Ovary (tissue), 10 donors: ENCODE measurements at places on chromosomes 3 and 15.
A peak's percentile ranks its signal among the peaks of the same experiment; 100 is the strongest.

DNA sequence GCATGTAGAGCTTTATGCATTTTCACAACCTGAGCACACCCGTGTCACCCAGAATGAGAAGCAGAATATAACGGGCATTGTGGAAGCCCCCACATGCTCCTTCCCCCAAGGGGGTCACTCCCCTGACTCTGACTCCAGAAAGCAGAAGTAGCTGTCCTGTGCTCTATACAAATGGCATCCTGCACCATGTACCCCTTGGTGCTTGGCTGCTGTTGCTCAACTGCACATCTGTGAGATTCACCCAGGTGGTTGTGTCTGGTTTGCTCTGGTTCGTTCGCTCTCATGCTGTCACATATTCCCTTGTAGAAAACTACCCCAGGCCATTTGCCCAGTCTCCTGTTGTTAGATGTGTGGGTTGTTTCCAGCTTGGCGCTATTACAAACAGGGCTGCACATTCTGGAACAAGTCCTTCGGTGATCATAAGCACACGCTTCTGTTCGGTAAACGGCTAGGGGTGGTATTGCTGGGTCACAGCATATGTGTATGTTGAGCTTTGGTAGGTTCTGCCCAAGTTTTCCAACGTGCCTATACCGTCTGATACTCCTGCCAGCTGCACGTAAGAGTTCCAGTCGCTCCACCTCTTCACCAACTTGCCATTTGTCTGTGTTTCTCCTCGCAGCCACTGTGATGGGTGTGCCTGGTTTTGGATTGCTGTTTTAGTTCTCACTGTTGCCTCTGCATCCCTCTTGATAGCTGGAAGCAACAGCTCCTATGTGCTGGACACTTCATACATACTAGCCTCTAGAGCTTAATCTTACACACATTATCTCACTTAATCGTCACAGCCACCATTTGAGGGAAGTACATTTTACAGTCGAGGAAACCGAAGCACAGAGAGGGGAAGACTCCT lies 65.4 kb upstream of the SLC6A6 start:
- no peak for DNase-seq

DNA sequence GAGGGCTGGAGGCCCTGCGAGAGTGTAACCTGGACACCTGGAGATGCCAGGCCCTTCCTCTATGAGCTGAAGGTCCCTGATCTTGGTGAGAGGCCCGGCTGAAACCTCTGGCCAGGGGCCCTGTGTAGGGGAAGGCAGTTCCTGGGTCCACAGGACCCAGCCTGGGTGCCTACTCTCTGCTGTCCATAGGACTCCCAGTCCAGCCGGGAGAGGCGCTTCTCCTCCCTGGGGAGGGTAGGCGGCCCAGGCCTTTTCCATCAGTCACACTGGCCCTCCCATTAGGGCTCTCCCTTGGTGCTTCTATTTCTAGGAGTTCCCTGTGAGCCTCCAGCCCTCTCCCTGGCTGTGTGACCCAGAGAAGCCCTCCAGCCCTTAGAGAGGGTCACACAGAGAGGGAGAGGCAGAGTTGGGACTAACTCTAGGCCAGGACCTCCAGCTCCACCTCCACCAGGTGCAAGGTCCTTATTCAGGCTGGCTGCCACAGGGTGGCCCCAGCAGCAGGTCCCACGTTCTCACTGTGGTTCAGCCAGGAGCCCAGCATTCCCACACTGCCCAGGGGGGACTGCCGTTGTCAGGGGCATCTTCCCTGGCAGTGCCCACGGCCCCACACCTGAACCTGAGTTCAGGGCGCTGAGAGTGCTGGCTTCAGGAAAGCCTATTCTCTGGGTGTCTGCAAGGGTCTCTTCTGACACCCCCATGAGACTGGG lies 146.8 kb downstream of the SMAD6 start:
- DNase-seq: peak; percentile 24

DNA sequence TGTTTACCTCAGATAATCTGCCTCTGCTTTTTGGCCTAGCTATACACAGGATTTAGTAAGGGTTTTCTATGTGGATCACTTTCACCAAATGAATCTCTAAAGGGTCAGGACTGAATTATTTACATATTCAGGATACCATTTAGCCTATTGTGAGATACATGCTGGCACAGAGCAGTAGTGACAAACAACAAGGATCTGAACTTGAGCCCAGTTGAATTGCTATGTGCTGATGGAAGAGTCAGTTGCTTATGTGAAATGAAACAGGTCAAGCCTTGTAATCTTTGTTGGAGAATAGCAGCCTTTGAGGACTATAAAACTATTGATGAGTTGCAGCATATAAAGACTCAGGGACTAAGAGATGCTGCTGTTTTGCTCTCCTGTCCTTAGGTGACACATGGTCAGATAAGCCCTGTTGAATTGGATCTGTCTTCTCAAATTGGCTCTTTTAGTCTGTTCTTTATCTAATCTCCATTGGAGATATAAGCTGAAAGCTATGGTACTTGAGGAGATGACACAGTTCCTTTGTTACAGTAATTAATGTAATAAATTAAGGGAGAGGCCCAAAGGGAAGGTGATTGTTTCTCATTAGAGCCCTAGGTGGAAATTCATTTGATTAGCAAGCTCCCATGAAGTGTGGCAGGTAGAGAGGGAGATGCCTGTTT lies 30.4 kb downstream of the ZNF609 start:
- DNase-seq: no peak

GRCh38 chr3:174859756-174860155 lies 622 bp downstream of the NAALADL2 start:
- DNase-seq: no peak
